Left ventricle myocardium inferior (tissue), 1 donor: ENCODE measurements at places on chromosomes 11 and 22. TPM values are rescaled to one million over a fixed set of nuclear protein-coding genes. Genes with fewer than 3 reads are reported as not detected.

- H3K27ac ChIP-seq, result no peak overlapping the region
- DNase-seq, result no peak
- H3K27me3 ChIP-seq, result no peaks in the 10 kb centered on the region
- no peak overlapping the region for H3K4me3 ChIP-seq
- no peaks in the 10 kb centered on the region for H3K4me1 ChIP-seq
Observed at GRCh38 chr11:653837-654236, 16.8 kb downstream of the DRD4 start.

GRCh38 chr11:73942010-73942409, 8.8 kb upstream of the DNAJB13 start:
- H3K4me1 ChIP-seq, result no peaks in the 10 kb centered on the region
- H3K27me3 ChIP-seq, result no peaks in the 10 kb centered on the region
- DNase-seq, result no peak

DNA sequence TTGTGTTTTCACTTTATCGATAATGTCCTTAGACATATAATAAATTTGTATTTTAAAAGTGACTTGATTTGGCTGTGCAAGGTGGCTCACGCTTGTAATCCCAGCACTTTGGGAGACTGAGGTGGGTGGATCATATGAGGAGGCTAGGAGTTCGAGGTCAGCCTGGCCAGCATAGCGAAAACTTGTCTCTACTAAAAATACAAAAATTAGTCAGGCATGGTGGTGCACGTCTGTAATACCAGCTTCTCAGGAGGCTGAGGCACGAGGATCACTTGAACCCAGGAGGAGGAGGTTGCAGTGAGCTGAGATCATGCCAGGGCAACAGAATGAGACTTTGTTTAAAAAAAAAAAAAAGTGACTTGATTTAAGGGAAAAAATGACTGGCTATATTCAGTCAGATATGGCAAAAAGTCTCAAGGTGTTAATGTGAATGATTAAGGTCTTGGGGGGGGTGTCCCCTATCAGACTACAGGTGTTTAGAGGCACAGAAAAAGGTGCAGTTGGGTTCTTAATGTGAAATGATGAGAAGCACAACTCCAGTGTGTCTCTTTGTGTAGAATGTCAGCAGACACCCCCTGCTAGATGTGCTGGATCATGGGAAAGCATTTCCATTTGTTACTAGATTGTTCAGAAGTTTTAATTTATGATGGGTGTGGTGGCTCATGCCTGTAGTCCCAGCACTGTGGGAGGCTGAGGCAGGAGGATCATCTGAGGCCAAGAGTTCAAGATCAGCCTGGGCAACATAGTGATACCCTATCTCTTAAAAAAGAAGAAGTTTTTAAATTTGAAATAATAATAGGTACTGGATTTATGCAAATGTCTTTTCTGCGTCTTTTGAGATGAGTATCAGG, 17.0 kb downstream of the NEAT1 start:
- H3K4me1 ChIP-seq, result peaks cover 96% of the 10 kb centered on the region
- peak overlapping the region; percentile 6 for H3K4me3 ChIP-seq
- no peaks in the 10 kb centered on the region for H3K27me3 ChIP-seq
- DNase-seq, result no peak
- peak overlapping the region; percentile 73 for H3K27ac ChIP-seq

GRCh38 chr22:29831186-29831921, 6.7 kb downstream of the ASCC2 start:
- no peak for DNase-seq
- peaks cover 66% of the 10 kb centered on the region for H3K4me1 ChIP-seq
- no peaks in the 10 kb centered on the region for H3K27me3 ChIP-seq
- H3K27ac ChIP-seq, result peak overlapping the region; percentile 83
- no peak overlapping the region for H3K4me3 ChIP-seq

- no peak for DNase-seq
- no peak overlapping the region for H3K27ac ChIP-seq
- no peak overlapping the region for H3K4me3 ChIP-seq
- H3K4me1 ChIP-seq, result peaks cover 26% of the 10 kb centered on the region
- H3K36me3 ChIP-seq, result peaks cover 51% of the 10 kb centered on the region
- H3K27me3 ChIP-seq, result no peaks in the 10 kb centered on the region
Observed at GRCh38 chr11:2999464-2999998, 7.4 kb upstream of the NAP1L4 start.

Gene STK33
- 25.8 TPM for total RNA-seq
